ENCODE measurements at places on chromosomes 1 and 21.
A peak's percentile ranks its signal among the peaks of the same experiment; 100 is the strongest.

GRCh38 chr1:27361044-27361402, 5.7 kb downstream of the MAP3K6 start:
- no peak for DNase-seq

DNA sequence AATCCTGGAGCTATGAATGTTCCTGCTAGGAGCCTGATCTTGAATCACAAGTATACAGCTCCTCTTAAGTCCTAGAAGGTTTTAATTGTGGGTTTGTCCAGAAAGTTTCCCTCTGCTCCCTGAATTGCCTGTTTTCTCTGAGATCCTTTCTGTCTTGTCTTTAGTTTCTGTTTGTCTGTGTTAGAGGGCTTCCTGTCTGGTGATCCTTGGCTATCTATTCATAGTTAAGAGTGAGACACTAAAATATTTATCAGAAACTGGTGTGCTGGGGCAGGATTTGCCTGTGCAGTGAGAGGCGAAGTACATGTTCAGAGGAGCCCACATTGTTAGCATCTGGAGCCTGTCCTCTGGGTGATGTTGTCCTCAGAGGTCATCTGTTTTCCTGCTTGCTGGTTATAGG, 45.4 kb downstream of the ETS2 start:
- DNase-seq: no peak

GRCh38 chr1:31977385-31978131, 36.1 kb upstream of the KHDRBS1 start:
- no peak for DNase-seq

DNA sequence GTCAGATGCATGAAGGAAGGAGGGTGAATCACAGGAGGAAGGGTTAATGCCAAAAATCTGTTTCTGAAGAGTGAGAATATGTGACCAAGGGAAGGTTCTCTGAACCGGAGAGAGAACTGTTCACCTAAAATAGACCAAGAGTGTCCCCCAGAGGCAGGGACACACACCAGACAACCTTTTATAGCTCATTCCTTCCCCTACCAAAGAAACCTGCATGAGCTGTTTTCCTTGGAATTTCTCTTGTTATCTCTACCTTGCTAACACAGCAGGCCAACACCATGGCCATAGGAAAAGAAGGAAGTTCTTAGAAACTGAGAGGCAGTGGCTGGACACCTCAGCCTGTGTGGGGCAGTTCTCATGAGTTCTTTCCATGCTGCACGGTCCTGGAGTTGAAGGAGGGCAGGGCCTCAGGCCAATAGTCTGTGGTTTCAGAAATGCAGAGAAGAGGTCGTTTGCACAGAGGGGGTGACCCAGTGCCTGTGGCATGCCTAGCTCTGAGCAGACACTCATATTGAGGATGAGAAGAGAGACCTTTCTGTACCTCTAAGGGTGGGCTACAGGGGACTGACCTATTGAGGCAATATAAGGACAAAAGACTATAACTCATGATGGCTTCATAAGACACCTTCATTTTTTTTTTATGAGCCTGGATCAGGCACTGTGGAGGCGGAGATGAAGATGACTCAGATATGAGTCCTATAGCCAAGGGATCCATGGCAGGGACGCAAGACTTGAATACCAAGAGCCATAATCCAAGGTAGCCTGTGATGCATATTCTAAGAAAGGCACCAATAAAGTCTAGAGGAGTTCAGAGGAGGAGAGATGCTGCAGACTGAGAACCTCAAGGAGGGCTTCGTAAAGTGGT, 39.4 kb downstream of the IGFN1 start:
- no peak for DNase-seq

GRCh38 chr1:193372553-193372952, 186.1 kb upstream of the B3GALT2 start:
- DNase-seq: no peak

DNA sequence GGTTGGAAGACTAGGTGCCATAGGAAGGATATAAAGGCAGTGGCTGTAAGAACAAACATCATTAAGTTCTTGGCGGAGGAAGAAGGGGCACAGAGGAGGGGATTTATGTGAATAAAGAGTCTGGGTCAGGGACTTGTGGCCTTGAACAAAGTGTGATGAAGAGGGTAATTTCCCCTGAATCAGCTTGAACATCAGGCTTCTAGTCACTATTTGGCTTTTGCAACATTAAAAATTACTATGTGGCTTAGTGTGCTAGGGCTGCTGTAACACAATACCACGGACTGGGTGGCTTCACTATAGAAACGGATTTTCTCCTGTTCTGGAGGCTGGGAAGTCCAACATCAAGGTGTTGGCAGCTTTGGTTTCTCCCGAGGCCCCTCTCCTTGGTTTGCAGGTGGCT, 70.5 kb upstream of the CNIH3 start:
- no peak for DNase-seq

DNA sequence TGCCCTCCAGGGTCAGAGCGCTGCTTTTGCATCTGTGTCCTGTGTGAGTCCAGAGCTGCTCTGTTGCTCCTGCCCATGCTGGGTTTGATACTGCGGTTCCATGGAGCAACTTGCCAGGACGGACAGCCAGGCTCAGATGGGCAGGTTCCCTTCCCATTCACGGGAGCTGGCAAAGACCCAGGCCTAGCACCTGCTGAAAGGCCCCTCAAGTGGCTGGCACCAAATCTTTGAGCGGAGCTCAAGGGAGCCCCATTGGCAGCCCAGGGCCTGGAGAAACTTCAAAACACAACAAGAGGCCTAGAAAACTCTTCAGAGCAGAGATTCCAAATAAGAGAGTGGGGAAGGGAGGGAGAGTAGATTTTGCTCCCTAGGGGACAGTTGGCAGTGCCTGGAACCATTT, 97.2 kb downstream of the ACTL8 start:
- DNase-seq: no peak

DNA sequence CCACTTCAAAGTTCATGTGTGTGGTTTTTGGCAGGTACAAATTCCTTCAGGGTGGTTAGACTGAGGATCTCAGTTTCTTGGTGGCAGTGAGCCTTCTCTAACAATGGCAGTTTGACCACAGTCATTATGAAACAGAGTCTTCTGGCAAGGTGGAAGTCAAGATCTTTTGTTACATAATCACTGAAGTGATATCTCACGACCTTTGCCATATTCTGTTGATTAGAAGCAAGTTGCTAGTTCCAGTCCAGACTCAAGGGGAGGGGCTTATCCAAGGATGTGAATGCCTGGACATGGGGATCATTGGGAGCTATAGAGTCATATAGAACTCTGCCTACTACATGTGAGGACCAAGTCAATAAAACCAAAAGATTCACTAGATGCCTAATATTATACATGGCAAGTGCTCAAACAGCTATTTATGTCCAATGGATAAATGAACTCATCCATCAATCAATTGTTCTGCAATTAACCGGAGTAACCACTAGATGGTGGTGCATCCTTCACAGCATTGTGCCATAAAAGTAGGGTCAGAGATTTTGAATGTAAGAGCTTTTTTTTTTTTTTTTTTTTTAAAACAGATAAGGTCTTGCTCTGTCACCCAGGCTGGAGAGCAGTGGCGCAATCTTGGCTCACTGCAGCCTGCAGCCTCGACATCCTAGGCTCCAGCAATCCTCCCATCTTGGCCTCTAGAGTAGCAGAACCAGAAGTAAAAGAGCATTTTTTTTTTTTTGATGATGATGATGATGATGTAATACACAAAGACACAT, 131.9 kb downstream of the CRB1 start:
- peak; percentile 64 for DNase-seq

DNA sequence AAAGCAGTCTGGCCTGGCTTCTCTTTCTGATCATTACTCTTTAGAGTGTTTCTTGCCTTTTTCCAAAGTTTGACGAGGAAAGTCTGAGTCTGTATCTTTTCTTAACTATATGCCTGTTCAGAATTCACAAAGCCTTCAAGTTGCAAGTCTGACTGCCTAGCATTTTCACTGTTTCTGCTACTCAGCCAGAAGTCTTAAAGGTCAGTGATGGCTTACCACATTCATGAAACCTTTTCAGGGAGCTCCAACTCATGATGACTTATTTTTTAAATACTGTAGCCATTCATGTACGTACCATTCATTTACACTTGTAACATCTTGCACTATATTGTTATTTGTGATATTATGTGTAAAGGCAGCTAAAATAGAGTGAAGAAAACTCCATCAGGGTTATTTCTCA, 58.2 kb downstream of the TNFSF4 start:
- DNase-seq: no peak

DNA sequence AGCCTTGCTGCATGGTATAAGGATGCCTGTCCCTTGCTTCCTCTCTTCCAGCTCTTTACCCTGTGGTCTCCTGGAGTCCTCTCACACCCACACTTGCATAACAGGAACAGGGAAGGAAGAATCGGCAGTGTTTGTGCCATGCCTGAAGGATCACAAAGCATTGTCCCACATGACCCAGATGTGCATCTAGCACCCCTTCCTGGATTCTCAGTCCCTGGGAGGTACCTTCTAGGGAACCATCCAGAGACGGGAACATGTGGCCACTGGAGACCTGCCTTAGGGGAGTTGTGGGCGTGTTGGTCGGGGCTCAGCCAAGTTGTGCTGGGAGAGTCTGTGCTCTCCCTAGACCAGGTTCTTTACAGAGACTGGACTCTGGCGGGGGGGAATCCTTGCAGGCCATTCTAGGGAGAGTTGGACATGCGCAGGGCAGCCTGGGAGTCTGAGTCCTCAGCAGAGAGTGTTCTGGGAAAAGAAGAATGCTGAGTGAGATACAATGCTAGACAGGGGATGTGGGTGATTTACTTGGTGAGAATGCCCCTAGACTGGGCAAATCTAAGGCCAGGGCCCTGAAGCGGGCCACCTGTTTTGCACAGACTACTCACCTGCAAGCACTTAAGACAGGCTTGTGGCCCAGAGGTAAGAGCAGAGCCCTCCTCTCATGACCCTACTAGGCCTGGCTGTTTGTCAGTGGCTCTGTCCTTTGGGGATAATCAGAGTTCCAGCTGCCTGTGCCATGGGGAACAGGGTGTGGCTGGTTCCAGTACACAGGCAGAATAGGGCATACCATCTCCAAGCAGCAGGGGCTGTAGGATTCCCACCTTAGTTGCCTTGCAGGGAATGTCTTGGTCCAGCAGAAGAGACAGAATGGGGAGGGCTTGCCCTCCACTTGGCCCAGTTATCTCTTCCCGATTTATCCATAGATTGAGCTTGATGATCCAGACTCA, 89.8 kb downstream of the MAN1C1 start:
- no peak for DNase-seq

DNA sequence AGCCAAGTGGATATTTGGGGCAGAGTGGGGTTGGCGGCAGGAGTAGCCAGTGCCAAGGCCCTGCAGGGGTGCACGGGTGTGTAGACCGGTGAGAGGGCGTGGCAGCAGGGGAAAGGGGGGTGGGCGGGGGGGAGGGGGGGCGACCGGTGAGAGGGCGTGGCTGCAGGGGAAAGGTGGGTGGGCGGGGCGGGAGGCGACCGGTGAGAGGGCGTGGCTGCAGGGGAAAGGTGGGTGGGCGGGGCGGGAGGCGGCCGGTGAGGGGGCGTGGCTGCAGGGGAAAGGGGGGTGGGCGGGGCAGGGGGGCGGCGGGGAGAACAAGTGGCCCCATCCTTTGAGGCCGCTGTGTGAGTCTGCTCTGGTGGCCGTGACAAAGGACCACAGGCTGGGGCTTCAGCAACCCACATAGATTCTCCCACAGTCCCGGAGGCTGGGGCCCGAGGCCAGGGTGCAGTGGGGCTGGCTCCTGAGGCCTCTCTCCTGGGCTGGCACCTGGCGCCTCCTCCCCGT, 25.8 kb downstream of the RRP1 start:
- no peak for DNase-seq

DNA sequence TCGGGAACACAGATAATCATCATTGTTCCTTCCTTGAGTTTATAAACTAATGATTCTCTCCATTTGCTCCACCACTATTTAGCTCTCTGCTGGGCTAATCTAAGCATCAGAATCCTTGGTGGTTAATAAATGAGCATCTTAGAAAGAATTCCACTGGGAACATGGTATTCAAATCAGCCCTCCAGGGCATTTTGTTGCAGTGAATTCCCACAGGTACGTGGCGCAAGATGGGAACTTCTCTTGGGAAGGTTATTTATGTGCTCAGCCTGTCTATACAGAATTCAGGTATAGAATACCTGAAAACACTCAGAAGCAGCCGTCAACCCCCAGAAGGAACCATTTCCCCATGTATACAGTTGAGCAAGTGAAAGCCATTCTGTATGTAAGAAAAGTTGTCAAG, 131.5 kb downstream of the NTNG1 start:
- DNase-seq: no peak

DNA sequence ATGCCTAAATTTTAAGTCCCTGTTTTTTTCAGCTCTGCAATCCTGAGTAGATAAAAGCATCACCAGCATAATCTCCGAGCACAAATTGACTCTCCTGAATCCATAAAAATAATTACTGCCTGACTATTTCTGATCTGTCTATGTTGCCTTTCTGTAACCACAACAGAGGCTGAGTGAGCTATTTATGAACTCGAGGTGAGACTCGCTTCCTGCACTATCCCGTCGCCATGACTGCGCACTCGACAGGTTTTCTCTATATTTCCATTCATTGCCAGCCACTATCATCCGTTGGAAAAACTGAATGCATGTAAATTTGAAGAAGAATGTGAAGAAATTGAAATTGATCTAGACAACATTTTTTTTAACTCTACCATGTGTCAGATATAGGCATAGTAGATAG, 897.2 kb downstream of the ADGRL2 start:
- no peak for DNase-seq

DNA sequence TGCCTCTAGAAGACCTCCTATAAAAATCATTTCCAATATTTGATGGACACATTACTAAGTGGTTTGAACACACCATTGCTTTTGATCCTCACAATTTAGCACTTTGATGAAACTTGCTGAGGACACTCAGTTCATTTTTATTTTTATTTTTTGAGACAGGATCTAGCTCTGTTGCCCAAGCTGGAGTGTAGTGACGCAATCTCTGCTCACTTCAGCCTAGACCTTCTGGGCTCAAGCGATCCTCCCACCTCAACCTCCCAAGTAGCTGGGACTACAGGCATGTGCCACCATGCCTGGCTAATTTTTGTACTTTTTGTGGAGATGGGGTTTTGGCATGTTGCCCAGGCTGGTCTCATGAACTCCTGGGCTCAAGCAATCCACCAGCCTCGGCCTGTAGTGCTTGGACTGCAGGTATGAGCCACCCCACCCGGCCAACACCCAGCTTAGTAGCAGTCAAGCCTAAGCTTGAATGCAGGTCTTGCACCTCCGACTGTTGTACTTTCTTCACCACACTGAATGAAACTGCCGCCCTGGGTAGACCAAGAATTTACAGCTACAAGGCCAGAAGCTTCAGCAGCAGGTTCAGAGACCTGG, 24.8 kb upstream of the ATP2B4 start:
- no peak for DNase-seq

GRCh38 chr21:40143822-40144525, 276.7 kb downstream of the PCP4 start:
- DNase-seq: peak; percentile 66

- no peak for DNase-seq
These were observed 184.0 kb downstream of the FCRL5 start for GRCh38 chr1:157368363-157368762.
